Progenitor cell of endocrine pancreas (in vitro differentiated cells): ENCODE measurements at places on chromosomes 4 and X. TPM values are rescaled to one million over a fixed set of nuclear protein-coding genes. Genes with fewer than 3 reads are reported as not detected.

GRCh38 chrX:13759152-13759718 lies 24.7 kb downstream of the OFD1 start:
- no peak overlapping the region for H3K27ac ChIP-seq
- no peak for DNase-seq
- H3K4me3 ChIP-seq, result no peak overlapping the region
- peaks cover 3% of the 10 kb centered on the region for H3K4me1 ChIP-seq
- H3K36me3 ChIP-seq, result peaks cover 12% of the 10 kb centered on the region
- H3K27me3 ChIP-seq, result no peaks in the 10 kb centered on the region

DNA sequence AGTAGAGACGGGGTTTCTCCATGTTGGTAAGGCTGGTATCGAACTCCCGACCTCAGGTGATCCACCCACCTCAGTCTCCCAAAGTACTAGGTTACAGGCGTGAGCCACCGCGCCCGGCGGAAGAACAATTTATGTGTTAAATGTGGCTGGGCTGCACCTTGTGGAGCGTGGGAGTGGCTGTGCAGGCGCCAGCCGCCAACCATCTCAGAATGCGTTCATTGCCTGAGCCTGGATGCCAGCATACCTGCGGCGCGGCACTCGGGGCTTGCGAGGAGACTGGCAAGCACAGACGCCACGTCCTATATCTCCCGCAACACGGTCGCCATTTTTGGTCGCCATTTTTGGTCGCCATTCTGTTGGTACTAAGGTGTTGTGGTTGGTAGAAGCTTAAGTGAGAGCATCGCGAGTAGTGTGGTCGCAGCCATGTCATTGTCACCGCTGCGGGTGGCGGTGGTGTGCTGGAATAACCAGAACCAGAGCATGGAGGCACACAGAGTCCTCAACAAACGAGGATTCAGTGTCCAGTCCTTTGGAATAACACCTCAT lies 193.6 kb upstream of the HTR2C start:
- H3K36me3 ChIP-seq, result no peaks in the 10 kb centered on the region
- H3K4me1 ChIP-seq, result no peaks in the 10 kb centered on the region
- no peaks in the 10 kb centered on the region for H3K27me3 ChIP-seq
- no peak for DNase-seq

DNA sequence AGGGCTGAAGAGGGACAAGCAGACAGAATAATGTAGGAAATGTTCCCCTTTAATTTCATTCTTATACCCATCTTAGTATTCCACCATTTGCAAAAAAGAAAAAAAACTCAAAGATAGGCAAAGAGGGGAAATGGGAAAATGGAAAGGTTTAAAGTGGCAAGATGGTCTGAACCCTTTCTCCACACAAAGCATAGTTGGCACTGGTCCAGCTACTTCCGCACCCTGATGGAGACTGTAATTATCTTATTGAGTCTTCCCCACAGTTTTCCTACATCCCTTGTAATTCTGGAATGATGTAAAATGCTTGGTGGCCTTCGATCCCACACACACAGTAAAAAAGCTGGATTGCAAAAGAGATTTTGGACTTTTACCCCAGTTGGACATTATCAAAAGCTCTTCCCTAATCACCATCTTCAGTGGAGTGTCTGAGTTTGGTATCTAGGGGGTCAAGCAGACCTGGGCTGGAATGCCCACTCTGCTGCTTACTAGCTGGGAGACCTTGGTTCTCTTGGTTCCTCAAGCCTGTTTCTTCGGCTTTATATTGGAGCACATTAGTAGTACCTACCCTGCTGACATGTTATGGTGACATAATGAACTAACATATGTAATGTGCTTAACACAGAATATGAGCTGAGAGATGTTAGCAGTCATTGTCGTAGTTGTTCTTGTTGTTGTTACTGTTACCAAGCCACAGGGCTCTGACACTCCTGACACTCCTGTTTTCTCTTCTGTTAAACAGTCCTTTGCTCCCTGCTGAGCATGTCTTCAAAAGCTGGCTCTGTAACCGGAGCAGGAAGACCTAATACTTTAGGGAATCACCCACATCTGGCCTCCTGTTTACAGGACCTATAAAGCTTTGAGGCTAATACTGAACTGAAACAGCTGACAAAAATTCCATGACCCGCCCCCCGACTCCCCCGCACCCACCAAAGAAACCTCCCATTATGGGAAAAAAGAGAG lies 4.7 kb downstream of the SRPX2 start:
- H3K27ac ChIP-seq, result no peak overlapping the region
- DNase-seq, result no peak
- peaks cover 2% of the 10 kb centered on the region for H3K36me3 ChIP-seq
- peaks cover 19% of the 10 kb centered on the region for H3K4me1 ChIP-seq
- no peak overlapping the region for H3K4me3 ChIP-seq

The AWAT2 gene
- total RNA-seq, result not detected in 2 replicates

DNA sequence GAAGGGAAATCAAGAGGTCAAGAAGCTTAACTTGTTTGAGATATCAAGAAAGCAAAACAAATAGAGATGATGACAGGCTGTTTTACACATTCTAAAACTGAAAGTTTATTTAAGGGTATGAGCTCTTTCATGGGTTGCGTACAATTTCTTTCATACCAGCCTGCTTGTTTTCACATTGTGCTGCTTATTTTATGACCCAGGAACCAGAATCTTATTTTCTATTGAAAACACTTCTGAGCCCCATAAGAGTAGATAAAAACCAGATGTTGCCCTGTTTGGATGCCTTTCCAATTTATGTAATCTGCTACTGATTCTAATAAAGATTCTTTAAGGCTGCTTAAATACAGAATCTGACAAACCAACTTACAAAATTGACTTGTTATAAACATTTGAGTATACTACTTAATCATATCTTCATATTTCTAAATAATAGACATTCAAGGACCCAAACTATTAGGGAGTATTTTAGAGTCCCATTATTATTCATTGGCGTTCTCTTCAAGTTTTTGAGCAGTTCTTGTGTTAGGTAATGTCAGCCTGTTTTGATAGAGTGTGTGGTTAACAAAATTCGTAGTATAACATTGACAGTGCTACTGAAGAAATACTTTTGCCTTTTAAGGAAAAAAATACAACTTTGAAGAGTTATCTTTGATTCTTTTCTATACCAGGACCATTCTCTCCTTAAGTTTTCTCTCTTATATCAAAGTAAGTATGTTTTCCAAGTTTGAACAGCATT lies 74.4 kb downstream of the PDLIM5 start:
- no peaks in the 10 kb centered on the region for H3K27me3 ChIP-seq
- DNase-seq, result no peak
- H3K4me1 ChIP-seq, result peaks cover 16% of the 10 kb centered on the region
- peaks cover 3% of the 10 kb centered on the region for H3K36me3 ChIP-seq
- H3K4me3 ChIP-seq, result no peak overlapping the region
